ENCODE measurements at places on chromosomes 1 and 21. TPM values are rescaled to one million over a fixed set of nuclear protein-coding genes. Genes with fewer than 3 reads are reported as not detected.

DNA sequence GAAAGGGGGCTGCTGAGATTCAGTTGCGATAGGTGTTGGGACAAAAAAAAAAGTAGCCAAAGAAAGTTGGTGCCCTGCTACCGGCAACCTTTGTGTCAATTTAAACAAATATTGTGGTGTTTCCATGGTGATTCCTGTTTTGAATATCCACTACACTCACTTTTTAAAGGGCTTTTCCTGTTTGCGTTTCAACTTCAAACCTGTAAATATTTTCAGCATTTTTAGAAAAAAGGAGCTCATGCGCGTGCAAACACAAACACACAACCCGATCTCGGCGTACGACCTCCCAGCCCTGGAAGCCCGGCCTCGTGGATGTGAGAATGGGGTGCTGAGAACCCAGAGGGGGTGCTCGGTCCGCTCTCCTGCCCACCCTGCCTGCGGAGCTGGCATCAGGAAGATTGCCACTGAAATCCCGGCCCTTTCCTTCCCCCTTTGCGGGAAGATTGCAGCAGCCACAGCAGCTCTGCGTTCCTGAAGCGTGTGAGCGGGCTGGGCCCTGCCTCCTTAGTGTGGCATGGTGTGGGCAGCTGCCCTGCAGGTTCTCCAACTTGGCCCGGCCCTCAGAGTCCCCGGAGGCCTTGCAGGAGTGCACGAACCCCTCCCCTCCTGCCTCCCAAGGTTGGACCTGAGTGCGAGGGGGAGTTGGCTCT is 34.8 kb downstream of the CASZ1 start:
- peak; percentile 8 for DNase-seq

DNA sequence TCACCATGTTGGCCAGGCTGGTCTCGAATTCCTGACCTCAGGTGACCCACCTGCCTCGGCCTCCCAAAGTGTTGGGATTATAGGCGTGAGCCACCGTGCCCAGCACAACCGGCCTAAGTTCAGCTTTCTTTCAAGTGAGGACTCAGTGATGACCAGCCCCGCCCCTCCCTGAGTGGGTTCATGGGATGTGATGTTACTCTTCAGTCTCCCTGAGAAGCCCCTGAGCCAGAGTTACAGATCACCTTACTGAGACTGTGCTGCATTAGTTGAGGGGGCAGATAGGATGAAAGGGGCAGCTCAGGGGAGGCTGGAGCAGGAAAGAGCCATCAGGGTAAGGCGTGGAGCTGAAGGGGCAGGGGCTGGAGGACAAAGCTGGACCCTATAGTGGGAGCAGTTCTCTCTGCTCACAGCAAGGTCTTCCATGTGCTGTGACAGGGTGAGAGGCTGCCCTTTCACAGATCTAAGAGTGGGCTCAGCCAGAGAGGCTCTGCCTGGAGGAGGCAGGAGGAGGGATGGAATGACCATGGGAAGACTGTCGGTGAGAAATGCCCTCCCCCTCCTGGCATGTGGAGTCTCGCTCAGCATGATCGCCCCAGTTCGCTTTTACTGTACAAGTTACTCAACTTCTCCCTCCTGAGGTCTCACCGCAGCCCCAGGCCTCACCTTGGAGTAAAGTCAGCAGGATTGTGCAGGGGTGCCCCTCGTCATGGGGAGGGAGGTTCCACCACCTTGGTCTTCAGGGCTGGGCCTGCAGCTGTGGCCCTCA is 13.4 kb downstream of the SH2D2A start:
- no peak for DNase-seq

DNA sequence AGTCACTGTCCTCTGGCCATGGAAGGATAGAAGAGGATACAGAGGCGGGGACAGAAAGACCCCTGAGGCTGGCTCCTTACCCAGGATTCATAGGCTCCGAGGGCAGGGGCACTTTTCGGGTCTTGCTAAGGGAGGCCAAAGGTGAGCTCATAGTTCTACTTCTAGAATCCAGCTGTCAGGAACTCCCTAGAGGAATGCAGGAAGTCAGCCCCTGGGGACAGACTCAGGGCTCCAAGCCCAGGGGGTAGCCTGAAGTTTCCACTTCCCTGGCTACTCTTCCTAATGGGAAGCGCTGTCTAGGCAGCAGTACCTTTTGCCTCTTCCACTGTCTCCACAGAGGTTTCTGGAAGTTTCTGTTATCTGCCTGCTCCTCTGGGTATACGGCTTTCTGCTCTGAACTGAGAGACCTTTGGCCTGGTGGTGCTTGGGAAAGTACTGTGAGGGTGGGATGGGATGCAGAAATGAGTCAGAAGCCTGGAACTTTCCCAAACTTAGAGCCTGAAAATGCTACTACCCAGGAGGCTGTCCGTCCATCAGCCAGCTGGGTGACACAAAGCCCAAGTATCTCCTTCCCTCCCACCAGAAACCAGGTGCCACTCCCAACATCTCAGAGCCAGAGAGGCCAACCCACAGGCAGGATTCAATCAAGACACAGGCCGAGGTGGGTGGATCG is 3.6 kb downstream of the UBXN11 start:
- DNase-seq, result peak; percentile 72

DNA sequence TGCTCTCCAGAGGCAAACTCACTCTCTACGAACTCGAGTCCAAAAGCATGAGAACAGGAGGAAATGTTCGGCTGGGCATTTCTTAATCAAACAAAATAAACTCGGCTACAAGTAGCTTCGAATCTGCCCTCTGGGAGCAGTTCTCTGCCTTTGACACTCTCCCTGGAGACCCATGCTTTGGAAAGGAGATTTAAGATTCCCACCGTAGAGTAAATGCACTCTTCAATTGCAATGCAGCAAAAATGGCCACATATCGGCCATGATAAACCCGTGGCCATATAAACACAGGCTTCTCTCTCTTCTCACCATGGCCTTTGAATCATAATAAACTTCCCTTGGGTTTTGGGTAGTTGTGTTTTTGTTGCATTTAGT is 215.4 kb downstream of the TOMM20 start:
- DNase-seq, result no peak

GRCh38 chr1:67270541-67270940 is 37.1 kb upstream of the IL12RB2 start:
- DNase-seq, result no peak

DNA sequence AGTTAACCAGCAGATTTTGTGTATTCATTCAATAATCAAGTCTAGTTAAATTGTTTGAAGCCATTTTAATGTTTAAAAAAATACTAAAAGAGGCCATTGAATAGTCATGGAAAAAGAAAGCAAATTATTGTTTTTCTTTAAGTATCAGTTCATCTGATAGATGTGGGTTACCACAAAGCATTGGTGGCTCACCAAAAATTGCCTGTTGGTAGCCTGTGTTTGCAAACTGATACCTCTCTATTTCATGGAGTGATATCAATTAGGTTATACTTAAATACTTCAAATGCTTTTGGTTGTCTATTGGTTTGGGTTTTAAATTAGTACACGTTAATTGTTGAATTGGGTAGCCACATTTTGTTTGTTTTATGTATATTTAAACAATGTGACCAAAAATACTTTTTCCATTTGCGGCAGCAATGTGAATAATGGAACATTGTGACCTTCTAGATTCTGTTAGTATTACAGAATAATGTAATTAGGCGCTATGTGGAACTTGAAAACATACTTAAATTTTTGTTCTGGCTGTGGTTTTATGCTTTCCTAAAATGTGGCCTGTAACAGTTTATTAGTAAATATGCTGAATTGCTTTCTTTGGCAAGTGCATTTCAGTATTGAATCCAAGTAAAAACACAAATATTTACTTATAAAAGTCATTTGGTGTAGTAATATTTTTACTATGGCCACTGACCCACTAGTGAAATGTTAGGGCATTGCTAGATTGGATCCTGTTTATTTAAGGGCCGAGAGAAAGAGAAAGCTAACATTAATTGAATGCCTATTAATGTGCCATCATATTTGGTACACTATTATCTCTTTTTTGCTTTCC is 37.1 kb upstream of the NBL1 start:
- DNase-seq, result peak; percentile 12

- DNase-seq, result peak; percentile 79
Observed at GRCh38 chr1:235741294-235741693, 91.7 kb upstream of the GNG4 start.

DNA sequence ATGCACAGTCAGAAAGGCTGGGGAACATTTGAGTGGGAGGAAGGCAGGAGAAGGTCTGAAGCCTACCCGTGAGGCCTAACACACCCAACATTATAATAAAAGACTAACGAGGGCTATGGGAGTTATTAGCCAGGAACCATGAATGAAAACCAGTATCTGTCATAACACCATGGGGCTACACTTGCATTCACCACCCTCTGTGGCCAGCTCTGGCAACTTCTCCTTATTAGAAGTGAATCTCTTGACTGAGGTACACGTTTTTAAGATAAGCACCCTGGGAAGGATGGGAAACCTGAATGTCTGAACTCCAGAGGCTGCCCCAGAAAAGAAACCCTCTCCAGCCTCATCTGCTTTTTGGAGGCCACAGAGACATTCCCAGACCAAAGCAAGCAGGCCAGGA is 204.3 kb upstream of the RAB4A start:
- DNase-seq, result no peak

DNA sequence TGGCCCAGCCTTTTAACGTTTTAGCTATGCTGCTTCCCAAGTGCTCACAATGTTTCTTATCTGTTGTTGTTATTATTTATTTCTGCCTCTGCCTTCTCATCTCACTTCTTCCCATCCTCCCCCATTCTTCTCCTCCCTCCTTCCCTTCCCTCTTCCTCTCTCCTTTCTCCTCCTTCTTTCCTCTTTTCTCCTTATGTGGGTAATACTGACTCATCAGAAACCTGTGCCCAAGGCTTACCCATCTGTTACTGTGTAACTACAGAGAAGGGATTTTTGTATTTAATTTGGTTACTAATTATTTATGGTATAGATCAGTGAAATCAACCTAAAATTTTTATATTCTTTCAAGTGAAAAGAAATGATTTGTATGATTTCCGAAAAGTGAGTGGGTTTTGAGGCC is 120.3 kb downstream of the KCNK2 start:
- no peak for DNase-seq

- no peak for DNase-seq
Observed at GRCh38 chr1:61446531-61446991, 278.4 kb downstream of the TM2D1 start.

GRCh38 chr1:37776946-37777516 is 12.1 kb upstream of the EPHA10 start:
- DNase-seq, result no peak

- no peak for DNase-seq
Observed at GRCh38 chr1:56758135-56758534, 61.1 kb downstream of the FYB2 start.

DNA sequence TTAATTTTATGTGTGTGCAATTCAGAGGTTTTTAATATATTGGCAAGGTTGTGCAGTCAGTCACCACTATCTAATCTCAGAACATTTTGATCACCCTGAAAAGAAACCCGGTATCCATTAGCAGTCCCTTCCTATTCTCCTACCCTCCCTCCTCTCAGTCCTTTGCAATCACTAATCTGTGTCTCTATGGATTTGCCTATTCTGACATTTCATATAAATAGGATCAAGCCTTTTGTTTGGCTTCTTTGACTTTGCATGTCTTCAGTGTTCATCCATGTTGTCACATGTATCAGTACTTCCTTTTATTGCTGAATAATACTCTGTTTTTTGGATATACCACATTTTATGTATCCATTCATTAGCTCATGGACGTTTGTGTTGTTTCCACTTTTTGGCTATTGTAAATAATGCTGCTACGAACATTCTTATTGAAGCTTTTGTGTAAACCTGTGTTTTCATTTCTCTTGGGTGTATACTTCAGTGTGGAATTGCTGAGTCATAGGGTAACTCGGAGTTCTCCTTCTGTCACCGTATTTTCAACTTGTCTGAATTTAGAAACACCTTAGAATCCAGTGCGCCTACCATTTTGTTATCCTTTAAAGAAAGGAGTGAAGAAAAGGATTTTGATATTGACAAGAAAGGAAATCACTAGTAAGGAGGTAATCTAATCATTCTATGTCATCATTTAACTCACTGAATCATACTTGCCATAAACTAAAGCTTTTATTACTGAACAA is 3.4 kb downstream of the CEP85 start:
- DNase-seq, result peak; percentile 26

GRCh38 chr1:109803901-109804331 is 40.2 kb upstream of the EPS8L3 start:
- DNase-seq, result peak; percentile 52

DNA sequence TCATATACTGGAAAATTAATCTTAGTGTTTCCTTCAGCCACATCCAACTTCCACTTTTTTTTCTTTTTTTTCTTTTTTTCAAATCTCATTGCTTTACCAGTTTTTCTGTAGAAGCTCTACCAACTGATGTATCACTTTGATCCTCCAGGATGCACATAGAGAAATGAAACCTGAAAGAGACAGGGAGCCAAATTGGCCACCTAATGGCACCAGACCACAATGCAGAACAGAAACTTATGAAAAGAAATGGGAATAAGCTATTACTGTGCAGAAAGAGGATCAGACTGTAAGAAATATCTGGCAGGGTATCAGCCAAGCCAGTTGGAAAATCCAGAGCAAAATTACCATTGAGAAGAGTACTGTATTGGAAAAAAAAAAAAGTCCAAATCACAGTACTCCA is 1514.2 kb downstream of the MRPL39 start:
- DNase-seq, result no peak

DNA sequence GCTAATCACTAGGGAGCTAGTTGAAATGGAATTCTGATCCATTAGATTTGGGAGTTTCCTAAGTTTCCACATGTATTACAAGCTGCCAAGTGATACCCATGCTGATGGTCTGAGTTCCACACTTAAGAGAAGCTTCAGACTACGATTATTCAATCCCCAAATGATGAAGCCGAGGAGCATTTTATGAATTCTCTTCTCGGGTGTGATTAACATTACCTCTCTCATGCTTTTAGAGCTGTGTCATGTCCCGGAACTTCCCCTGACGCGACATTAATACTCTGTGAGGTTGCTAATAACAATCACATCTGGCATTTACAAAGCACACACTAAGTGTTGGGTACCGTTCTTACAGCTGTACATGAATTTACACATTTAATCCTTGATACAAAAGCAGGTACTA is 63.0 kb downstream of the KCNJ15 start:
- peak; percentile 85 for DNase-seq

DNA sequence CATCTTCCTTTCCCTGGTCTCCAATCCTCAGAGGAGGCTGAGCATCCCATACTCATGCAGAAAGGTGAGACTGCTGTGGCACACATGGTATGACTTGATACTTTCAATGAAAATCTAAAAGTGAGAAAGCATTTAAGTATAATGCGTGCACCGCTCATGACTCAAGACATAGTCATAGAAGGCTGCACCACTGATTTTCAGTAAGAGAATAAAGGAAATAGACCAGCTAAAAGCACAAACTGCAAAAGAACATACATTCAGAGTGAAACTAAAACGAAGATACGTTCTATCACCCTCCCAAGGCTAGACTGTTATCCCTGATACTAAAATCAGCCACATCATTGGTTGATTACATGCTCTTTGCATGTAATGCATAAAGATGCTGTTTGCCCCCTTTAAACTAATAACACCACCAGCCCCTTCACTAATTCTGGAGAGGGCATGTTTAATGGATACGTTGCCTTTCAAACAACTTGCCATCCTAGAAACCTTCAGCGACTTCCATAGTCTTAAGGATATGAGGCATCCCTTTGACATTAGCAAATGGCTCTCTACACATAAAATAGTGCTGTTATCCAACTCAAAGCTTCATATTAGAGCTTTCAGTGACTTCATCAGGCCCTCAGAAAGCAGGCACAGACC is 2.1 kb downstream of the PLD5 start:
- DNase-seq, result peak; percentile 36

Gene HFM1
- total RNA-seq, result under 0.01 TPM

Gene AVPR1B
- not detected for total RNA-seq

Gene C1orf226
- 0.13 TPM for total RNA-seq

Gene FLG2
- not detected for total RNA-seq

Gene TNFRSF4
- total RNA-seq, result not detected

Gene SLC6A17
- total RNA-seq, result 2.4 TPM

Measured in GM23248 (cell line).